ENCODE measurements at places on chromosomes 2 and 18.

DNA sequence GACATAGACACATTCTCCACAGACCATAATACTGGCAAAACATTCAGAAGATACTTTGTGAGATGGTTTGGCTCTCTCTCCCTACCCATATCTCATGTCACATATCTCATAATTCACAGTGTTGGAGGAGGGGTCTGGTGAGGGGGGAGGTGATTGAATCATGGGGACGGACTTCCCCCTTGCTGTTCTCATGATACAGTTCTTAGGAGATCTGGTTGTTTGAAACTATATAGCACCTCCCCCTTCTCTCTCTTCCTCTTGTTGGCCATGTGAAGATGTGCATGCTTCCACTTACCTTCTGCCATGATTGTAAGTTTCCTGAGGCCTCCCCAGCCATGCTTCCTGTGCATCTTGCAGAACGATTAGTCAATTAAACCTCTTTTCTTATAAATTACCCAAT lies 61.1 kb downstream of the HK2 start:
- DNase-seq, result no peak

- no peak for DNase-seq
Observed at GRCh38 chr2:102276549-102277201, 34.7 kb upstream of the IL1RL1 start.

- peak; percentile 68 for DNase-seq
Observed at GRCh38 chr18:45621061-45621511, 5.8 kb downstream of the SLC14A2 start.

GRCh38 chr2:105117565-105117964 lies 79.7 kb downstream of the MRPS9 start:
- DNase-seq, result no peak

DNA sequence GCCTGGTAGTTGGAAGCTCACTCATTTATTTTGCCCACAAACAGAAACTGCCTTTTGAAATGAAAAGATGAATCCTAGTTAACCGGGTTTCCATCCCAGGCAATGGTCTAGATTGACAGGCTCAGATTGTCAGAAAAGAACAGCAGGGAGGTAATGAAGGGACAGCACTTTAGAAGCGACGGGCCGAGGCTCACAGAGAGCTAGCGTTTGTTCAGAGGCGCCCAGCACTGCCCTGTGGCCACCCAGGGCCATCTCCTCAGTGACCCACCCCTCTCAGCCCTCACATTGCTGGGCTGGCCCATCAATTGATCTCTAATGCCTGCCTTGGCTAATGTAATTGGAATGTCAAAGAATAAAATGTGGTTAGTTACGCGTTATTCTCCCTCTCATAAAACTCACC lies 304.8 kb downstream of the CDCA7 start:
- no peak for DNase-seq

- no peak for DNase-seq
Observed at GRCh38 chr2:179686718-179687342, 174.6 kb downstream of the ZNF385B start.

DNA sequence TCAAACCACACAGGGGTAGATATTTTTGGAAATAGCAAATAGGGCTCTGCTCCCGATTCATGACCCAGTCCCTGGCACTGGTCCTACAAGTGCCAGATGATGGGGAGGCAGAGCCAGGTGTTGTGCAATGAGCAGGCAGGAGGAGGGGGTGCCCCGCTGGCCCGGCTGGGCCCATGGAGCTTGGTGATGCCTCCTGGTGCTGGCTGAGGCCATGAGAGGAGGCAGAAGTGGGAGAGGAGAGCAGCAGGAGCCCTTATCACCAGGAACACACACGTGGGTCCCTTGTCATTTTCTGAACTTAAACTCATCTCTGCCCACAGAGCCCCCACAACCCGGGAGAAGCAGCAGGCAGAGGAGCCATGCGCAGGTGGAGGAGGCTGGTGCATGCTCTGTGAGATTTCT lies 90.5 kb upstream of the MAPK4 start:
- no peak for DNase-seq

DNA sequence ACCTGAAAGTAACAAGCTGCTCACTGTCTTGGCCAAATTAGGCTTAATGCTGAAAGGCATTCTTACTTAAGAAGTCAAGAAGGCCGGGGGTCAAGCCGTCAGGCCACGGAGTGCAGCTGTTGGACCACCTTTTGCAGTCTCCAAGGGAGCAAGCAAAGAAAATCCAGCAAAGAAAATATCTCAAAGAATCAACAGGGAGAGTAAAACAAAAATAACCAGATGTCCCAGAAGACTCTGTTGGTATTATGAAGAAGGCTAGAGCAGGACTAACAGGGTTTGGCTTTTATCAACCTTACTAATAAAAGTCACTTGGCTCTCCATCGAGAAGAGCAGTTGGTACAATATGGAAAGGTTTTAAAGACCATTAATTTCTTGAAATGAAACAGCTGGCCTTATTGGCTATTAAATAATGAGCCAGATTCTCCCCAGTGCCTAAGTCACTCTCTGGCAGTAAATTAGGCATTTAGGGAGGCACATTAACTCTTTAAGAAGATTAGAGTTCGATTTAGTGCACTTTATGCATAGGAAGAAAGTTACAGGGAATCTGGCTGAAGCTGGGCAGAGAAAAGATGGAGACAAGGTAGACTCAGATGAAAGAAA lies 110.8 kb upstream of the NRP2 start:
- DNase-seq, result peak; percentile 97

DNA sequence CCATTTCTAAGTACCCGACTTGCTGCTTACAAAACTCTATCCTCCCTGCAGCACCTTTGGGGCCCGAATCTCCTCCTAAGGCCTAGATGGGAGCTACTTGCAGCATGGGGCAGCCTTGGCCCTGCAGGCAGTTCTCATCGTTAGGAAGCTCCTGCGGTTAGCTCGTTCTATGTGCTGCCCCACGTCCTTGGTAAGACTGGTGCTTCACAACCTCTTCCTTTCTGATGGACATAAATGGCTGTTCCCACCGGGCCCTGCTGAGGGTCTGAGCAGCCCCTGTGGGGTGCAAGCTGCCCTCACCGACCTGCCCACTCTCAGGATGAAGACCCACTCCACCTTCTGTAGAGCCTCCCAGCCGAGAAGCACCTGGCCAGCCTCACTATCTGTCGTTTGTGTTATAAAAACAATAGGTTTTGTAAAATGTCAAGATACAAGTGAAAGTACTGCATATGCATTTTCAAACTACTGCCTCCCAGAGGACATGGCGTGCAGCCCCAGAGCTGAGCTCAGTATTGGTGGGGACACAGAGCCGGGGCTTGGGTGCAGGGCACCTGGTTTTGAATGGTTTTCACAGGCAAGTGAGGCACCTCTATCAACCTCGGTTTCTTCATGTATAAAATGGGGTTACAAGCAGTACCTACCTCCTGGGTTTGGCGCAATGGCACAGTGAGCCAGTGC lies 19.4 kb downstream of the OTOF start:
- DNase-seq, result no peak

- DNase-seq, result no peak
Observed at GRCh38 chr2:238286987-238287736, 1.2 kb downstream of the PER2 start.

- DNase-seq, result no peak
Observed at GRCh38 chr2:75494137-75494769, 66.5 kb downstream of the EVA1A start.

- DNase-seq, result no peak
Observed at GRCh38 chr18:75554644-75555185, 127.2 kb upstream of the SMIM21 start.

DNA sequence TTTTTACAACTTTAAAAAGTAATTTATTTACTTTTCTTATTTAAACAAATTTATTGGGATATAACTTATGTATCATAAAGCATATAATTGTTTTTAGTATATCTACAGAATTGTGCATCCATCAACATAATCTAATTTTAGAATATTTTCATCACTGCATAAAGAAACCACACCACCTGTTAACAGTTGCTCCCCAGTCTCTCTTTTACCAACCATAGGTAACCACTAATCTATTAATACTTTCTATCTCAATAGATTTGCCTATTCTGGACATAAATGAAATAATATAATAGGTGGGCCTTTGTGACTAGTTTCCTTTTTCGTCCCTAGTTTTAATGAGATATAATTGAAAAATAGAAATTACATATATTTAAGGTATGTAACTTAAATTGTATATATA lies 90.6 kb downstream of the ADAM23 start:
- DNase-seq, result no peak

DNA sequence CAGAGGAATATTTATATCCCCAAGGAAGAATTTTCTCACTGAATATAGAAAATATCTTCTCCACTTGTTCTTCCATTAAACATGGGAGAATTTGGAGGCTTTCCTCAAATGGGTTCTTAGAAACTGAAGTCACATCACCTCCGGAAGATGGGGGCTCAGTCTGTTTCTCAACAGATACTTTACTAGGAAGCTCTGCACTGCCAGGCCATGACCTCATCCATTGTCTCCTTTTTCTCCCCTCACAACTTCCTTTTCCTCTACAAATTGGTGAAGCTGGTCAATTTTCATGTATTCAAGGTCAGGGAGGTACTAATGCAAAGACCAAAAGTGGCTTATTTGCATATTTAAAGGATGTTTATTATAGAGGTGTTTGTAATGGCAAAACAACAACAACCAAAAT lies 173.1 kb downstream of the RNF152 start:
- DNase-seq, result no peak

GRCh38 chr2:182941121-182941722 lies 74.8 kb upstream of the FRZB start:
- DNase-seq, result peak; percentile 85
